ENCODE measurements at places on chromosomes 5 and 9.
A peak's percentile ranks its signal among the peaks of the same experiment; 100 is the strongest.

DNA sequence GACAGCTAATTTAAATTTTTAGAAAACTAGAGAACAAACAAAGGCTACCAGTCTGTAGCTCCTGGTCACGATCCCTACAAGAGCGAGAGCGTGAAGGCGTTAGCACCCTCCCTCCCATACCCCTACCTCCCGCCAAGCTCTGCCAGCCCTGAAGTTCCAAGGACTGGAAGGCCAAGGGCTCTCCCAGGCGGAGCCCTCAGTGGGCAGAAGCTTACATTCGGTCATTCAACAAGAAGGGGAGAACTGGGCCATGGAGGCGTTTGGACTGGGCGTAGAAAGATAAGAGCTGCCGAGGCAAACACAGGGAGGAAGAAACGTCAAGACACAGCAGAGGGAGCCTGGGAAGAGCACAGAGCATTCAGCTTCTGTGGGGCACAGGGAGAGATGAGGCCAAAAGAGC, 3.0 kb downstream of the MXD3 start:
- DNase-seq, result no peak

- DNase-seq, result peak; percentile 31
These were observed 328.3 kb upstream of the MPDZ start for GRCh38 chr9:13607481-13608441.

DNA sequence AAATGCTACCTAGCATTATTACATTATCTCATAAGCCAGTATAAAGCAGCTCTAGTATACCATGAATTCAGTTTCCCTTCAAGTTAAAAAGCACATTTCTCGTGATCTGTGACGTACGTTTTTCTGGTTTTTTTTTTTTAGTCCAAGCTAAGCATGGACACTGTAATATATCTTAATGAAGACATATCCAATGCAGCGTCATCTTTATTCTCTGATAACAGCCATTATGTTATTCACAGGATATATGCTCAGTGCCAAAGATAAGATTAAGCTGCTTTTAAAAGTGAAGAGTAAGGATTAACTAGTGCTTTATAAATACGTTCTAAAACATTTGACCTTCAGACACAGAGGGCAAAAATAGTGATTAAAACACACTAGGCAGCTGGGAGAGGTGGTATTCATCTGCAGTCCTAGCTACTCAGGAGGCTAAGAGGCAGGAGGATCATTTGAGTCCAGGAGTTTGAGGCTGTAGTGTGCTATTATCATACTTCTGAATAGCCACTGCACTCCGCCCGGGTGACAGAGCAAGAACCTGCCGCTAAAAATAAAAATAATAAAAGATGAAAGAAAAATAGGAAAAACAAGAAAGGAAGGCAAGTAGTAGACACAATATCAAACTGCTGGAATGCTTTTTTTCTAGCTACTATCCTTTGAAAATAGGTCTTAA, 7.7 kb downstream of the CSNK1A1 start:
- no peak for DNase-seq

DNA sequence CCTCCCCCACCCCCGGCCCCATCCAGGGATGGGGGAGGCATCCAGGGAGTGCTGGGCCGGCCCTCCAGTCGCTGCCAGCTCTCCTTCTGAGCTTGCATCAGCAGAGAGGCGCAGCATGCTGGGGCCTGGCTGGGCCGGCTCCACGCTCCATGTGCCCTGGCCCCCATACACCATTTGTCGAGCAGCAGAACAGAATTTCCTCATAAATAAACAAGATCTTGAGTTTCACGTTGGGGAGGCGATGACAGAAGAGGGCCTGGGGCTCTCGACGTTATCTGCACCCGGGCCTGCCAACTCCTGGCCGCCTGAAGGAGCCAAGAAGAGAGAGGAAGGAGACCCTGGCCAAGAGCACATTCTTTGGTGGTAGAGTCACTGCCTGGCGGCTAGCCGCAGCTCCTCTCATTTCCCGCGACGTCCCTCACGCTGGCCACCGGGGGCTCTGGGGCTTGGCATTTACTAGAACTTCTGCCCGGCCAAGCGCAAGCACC, 177.0 kb downstream of the FGF18 start:
- DNase-seq, result peak; percentile 48

DNA sequence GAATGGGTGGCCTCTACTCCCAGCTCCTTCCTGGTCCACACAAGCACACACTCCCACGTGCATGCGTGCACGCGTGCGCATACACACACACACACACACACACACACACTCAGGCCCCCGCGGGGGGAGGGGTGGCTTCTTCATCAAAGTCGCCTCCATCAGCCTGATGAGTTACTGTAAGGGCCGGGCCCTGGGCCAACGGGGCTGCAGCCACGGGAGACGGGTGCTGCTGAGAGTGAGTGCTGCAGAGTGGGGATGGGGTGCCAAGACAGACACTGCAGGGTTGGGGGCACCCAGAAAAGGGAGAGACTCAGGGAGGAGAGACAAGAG, 18.1 kb downstream of the CNTFR start:
- DNase-seq, result no peak

DNA sequence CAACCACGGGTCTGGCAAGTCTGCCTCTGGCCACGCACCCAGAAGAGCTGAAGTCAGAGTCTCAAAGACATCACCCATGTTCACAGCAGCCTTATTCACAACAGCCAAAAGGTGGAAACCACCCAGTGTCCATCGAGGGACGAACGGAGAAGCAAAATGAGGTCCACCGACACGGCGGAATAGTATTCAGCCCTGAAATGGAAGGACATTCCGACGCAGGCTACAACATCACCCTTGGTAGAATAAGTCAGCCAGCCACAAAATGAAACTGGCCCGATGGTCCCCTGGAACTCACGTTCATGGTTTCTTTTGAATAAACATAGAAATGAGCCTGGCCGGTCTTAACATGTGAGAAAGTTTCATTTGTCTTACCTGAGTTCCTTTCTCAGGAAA, 16.9 kb downstream of the CCDC187 start:
- DNase-seq, result no peak

GRCh38 chr5:1827886-1828397, 26.7 kb downstream of the NDUFS6 start:
- no peak for DNase-seq

DNA sequence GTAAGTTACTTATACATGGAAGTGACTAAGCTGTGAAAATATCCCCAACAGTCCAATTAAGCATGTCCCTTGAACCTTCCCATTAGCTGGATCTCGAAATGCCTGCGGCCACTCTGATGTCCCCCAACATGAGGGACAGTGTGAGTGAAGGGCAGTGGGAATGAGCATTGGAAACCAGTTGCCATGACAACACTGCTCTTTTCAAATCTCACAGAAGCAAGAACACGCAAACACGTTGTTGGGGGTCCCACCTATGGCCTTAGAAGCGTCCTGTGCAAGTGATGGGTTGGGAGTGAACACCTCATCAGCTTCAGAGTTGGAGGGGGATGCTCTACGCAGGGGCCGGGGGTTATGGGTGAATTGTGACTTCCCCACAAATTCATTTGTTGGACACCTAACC, 205.9 kb downstream of the NXNL2 start:
- DNase-seq, result no peak

- DNase-seq, result no peak
These were observed 139.7 kb downstream of the FBXO4 start for GRCh38 chr5:42064821-42065220.

DNA sequence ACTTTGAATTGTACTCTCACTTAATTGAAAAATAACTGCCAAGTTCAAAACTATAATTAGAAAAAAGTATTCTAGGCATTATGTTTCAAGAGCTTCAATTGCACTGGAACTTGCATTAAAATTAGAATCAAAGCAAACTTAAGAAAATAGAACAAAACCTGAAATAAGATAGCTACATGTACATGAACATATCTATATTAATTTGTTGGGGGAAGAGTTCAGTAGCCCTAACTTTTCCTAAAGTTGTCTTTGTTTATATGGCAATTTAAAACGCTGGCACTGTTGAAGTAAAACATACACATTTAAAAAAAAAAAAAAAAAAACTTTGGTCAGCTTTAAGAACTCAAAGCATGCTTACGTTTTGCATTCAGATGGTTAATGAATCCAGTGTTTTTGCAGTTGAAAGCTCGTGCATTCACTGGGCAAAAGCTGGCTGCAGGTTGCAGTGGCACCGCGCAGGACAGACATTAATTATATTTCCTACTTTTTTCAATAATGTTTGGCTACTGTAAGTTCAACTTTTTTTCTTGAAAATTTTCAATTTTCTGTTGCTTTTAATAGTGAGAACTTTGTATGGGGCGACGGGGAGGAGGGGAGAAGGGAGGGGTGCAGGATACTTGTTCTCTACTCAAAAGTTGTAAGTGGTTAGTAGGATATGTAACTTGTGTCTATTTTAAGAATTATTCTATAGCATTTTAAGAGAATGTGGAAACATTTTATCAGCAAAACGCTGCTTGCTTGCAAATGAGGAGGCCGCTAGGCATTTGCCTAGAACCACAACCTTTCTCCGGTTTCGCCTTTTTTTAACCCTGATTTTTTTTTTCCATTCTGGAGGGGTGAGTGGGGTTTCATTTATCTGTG, 3.9 kb downstream of the NR2F1 start:
- no peak for DNase-seq

DNA sequence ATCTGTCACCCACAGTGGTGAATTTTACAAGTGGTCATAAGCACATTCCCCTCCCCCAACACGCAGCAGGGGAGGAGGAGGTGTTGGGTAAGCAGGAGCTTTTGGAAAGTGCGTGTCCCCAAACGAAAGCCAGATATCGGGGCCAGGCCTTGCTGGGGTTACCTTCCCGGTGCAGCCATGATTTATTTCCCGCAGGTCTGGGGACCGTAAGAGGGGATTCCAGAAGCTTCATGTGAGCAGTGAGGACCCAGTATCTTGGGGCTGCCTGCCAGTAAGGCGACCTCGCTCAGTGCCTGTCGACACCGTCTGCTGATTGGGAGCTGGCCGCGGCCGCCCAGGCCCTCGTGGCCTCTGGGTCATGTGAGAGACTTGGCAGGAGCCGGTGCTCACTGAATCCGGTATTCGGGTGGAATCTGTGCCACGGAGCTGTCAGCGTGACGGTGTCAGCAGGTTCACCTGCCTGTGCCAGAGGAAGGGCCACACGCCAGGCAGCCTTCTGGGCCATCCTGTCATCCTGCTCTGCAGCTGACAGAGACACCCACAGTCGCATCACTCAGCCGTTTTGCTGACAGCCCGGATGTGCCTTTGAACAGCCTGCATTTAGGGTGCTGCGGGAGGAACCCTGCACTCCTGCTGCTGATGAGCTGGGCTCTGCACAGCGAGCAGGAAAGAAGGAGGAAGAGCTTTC, 37.3 kb downstream of the SEC61B start:
- DNase-seq, result peak; percentile 57

DNA sequence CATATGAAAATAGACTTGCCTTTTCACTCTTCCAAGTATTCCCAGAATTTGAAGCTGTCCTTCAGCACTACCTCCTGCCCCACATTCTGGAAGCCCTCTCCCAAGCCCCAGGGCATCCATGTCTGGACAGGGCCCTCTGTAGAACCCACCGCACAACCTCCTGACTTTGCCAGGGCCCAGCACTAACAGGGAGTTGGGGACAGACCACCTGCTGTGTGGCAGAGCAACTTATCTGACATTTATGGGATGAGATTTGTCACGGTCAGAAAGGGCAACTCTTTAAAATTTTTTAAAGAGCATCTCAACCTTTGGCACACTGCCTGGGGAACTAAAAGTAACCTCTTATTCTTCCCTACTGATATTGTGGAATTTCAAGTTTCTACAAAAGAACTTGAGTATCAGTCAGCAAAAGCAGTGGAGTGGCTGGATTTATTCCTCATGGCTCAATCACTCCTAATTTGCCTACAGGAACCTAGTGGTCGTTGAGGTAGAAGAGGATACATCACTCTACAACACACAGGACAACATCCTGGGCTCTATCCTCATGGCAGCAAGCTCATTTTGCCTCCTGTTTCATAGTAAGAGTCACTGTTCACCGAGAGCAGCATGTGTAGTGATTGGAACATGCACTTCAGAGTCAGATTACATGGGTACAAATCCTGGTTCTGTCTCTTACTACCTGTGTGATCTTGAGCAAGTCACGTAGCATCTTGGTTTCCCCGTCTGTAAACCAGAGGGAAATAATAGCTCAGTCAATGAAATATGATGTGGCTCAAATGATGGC, 285.3 kb downstream of the ENC1 start:
- DNase-seq, result no peak

DNA sequence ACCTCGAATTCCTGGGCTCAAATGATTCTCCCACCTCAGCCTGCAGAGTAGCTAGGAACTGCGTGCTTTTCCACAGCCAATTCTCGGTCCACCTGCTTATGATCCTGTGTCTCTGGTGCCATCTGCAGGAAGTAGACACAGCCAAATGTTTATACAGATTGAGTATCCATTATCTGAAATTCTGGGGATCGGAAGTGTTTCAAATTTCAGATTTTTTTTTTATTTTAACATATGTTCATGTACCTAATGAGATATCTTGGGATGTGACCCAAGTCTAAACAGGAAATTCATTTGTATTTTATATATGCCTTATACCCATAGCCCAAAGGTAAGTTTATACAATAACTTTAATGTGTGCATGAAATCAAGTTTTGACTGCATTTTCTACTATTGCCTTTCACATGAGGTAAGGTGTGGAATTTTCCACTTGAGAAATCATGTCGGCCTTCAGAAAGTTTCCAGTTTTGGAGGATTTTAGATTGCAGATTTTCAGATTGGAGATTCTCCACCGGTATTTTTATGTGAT, 89.5 kb downstream of the ESM1 start:
- DNase-seq, result peak; percentile 31

DNA sequence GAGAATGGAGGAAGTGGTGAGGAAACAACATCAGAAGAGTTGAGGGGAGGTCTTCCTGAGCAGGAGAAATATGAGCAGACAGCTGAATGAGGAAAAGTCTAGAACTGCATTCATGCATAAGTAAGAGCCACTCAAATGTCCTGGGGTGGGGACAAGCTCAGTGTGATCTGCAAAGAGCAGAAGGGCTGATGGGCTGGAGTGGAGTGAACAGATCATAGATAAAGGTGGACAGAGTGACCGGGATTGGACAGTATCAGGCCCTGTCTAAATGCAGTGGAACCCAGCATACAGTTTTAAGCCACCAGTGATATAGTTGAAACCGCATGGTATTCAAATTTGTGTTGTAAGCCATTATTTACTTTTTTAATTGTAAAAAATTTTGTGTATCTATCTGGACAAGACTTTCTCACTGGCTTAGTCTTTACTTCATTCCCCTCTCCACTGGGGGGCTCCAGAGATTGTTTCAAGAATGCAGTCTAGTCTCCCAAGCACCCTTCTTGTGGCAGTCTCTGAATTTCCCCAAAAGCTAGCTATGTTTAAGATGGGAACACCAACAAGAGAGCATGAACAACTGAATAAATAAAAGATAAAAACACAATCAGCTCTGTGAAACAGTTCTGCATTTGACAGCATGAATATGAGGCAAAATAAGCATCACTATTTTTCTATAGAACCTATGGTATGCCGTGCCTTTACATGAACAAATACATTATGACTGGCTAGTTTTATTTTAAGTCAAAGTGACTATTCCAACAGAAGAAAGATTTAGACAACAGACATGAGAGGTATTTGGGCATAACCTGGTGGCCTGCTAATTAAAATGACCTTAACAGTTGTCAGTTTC, 10.7 kb upstream of the STK32A start:
- no peak for DNase-seq
